Midbrain (tissue), 1 donor: ENCODE measurements at places on chromosomes 3 and 15.

GRCh38 chr15:64599716-64600115 lies 139.3 kb downstream of the ZNF609 start:
- no peak for DNase-seq

- no peak for DNase-seq
Observed at GRCh38 chr15:100986158-100986896, 67.2 kb downstream of the LRRK1 start.

DNA sequence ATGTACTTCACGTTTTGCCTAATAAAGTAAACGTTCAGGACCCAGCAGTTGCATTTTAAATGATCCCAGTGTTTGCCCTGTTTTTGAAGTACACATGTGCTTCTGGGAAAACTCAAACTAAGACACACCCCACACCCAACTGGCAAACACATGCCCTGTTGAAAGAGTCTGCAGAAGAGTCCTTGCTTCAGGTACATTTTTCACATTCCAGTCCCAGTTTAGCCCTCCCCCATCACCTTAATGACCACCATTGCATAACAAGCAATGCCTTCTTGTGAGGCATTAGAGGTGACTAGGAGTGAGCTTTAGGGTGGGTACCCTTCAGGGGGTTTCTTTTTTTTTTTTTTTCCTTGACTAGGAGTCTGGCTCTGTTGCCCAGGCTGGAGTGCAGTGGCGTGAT lies 322.3 kb downstream of the CNTN4 start:
- no peak for DNase-seq

GRCh38 chr15:86213420-86213819 lies 133.7 kb downstream of the AGBL1 start:
- no peak for DNase-seq

DNA sequence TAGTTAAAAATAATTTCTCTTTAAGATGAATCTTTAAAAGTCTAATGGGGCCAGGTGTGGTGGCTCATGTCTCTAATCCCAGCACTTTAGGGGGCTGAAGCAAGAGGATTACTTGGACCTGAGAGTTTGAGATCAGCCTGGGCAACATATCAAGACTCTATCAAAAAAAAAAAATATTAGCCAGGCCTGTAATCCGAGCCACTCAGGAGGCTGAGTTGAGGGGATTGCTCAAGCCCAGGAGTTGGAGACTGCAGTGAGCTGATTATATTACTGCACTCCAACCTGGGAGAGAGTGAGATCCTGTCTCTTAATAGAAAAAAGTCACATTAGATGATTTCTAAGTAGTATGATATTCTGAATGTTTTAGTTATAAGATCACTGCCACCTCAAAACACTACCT lies 322.0 kb upstream of the MANF start:
- no peak for DNase-seq

DNA sequence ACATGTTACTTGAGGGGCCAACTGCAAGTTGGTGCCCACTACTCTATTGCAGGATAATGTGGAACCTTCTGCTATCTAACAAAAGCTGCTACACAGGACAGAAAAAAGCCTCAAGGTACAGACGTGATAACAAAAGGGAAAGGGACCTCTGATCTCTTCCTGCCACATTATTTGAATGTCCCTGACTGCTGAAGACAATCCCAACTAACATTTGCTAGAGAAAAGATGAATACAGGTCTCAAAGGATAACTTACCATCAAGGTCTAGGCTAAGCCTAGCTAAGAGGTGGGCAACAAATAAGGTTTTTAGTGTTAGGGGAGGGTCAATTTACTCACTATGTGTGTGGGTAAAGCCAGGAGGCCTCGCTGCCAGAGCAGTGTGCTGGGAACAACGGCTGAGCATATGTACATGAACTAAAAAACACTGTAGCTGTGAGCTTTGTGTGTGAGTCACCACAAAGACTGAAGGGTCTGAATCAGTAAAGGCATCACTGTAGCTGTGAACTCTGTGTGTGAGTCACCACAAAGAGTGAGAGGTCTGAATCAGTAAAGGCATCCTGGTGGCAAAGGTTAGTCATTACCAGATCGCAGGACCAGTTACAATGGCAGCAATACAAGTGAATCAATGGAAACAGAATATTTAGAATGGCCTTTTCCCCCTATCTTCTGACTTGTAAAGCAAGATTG lies 111.7 kb downstream of the LMLN start:
- DNase-seq: no peak

- DNase-seq: no peak
Observed at GRCh38 chr3:134802428-134803050, 7.5 kb downstream of the EPHB1 start.

GRCh38 chr3:136990826-136991225 lies 33.0 kb downstream of the IL20RB start:
- no peak for DNase-seq

DNA sequence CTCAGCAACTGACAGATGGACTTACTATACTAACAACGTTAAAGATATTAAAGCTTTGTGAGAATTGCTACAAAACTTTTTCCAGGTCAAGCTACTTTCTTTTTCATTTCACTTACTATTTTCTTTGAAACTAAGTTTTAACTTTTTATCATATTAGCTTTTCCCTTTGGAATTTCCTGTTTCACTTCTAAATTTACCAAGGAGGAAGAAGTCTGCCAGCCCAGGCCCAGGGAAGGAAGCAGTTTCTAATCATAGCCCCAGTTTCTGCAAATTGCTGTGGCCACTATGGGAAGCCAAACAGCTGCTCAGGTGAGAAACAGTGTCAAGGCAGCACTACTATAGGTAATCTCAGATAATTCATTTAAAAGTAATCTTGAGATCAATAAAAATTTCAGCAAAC lies 18.4 kb downstream of the CYFIP1 start:
- DNase-seq: no peak

GRCh38 chr15:29051422-29051821 lies 165.6 kb downstream of the APBA2 start:
- no peak for DNase-seq
